Stimulated activated CD8-positive, alpha-beta memory T cell treated with anti-CD3 and anti-CD28 coated beads, Interleukin-4, amount 100 ng/mL, for 1 hour (primary cell): ENCODE measurements at places on chromosomes 12 and 14.

DNA sequence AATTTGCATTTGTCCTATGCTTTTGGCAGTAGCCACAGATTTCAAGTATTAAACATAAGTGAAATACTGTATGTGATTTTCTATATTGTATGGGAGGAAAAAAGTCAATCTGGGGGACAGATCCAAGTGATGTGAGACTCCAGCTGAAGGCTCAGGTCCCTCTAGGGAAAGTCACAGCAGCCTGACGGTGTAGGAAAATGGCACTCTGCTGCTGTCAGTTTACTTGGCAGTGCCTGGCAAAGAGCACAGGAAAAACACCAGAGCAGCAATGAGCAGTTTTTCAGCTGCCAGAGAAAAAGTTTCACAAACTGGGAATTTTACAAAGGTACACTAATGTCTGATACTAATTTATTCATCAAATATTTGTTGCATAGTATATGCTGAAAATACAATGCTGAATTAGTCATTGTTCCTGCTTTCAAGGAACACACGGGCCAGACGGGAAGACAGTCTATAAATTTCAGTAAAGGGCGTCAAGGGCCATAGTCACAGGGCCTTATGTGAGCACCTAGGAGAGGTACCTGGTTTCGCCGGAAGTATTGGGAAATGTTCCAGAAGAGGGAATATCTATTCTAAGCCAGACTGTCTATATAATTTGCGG lies 66.2 kb upstream of the SLC38A2 start:
- no peak for DNase-seq

- no peak for DNase-seq
These were observed 10.1 kb downstream of the RAP1B start for GRCh38 chr12:68620519-68621471.

DNA sequence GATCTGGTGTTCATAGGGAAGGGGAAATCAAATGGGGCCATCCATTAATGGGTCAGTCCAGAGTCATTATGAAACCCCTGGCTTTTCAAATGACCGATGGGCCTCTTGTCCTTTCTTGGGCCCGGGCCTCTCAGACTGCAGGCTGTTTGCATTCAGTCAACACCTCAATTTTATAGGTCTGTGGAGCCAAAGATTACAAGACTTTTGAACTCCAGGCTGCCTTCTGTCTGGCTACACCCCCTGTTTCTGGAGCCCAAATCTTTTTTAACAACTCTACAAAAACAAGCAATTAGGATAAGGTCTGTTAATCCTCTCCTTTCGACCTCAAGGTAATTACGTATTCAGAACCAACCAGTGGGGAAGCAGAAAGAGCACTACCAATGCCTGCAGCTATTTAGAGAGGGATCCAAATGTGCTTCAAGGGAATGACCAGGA lies 35.6 kb downstream of the DUSP6 start:
- DNase-seq: no peak

- no peak for DNase-seq
These were observed 6.3 kb downstream of the PPFIBP1 start for GRCh38 chr12:27530157-27530922.

DNA sequence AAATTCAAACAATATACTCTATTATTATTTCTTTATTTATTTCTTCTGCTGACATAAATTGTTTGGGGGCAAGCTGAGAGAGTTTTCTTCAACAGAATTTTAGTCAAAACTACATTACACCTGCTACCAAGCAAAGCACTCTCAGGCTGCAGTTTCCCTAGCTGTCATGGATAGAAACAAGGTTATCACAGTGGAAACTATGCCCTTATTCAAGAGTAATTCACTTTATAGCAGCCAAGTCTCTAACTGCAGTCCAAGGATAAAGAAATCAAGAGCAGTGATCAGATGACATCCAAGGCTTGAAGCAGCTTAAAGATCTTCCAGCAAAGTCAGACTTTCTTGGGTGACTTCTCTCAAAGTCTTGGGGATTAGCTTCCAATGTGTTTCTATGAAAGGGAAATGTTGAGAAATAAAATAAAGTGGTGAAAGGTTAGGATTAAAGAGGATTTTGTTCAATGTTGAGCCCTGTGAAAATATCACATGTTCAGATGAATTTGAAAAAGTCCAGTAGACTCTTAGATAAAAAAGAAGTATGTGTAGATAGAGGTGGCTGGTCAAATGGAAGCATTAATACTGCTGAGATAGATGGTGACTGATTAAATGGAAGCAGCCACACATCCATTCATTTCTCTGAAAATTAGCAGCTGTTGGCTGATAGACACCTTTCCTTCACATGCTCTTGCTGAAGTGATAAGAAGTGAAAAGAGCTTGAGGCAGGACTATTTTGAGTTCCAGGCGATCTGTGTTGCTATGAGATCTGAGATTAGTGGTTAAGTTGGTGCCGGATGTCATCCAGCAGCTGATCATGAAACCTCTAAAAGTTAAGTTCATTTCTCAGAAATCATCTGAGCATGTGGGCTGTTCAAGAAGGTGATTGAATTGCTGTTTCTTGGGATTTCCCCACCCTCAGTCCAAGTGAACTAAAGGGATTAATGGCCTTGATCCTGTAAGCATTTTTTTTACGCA lies 257.8 kb upstream of the BTG1 start:
- peak; percentile 21 for DNase-seq

DNA sequence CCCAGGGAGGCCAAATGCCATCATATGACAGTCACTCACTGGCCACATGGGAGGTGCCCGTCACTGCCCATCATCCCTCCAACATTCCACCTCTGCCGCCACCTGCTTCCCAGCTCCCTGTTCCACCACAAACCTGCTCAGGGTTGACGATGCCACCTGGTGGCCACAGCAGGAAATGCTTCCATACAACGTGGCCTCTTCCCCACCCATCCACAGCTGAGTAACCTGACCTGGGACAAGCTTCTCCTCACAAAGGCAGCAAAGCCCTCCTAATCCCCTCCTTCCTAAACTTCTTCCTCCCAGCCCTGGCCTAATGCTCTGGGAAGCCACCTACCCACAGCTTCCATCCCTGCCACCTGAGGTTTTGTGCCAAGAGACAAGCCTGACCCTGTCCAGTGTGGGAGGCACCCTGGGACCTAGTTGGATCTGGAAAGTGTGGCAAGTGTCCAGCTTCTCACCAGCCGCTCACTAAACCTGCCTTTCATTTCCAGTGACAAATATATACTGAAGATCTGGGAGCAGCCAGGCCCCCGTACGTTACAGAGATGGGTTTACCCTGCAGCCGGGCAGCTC lies 4.3 kb downstream of the DEGS2 start:
- DNase-seq: no peak

GRCh38 chr14:98912655-98913054 lies 359.3 kb downstream of the BCL11B start:
- no peak for DNase-seq

GRCh38 chr14:38291681-38292467 lies 36.0 kb upstream of the CLEC14A start:
- DNase-seq: no peak

DNA sequence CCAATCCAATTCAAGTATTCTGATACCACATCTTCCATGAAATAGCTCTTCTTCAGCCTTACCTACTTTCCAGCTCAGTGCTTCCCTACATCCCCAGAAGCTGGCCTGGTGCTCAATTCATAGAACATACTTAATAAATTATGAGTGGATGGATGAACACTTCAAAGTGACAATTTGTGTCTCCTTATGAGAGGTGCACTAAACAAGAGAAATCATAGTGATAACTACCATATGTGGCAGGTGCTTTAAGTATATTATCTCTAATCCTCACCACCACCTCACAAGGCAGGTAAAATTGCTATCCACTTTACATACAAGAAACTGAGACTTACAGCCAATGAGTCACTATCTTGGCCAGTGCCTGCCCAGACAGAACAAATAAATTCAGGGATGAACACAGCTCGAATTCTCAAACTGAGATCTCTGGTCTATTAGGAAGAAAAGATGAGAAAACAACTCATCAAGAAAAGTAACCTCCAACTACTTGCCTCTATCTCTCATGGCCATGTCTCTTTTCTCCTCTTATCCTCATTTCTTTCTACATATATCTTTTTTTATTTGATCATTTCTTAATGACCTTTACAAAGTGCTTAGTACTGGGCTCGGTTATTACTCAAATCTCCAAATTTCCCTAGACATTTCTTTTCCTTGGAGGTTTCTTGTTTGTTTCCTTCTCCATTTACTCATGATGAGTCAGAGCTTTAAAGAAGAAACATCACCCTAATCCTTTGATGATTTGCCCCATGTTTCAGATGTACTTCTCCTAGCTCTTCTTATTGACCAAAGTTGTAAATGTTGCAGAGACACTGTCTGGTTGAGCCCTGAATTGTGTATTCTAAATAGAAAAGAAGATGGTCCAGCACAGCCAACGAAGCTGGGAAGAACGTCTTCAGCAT lies 161.5 kb downstream of the RPS29 start:
- DNase-seq: no peak

DNA sequence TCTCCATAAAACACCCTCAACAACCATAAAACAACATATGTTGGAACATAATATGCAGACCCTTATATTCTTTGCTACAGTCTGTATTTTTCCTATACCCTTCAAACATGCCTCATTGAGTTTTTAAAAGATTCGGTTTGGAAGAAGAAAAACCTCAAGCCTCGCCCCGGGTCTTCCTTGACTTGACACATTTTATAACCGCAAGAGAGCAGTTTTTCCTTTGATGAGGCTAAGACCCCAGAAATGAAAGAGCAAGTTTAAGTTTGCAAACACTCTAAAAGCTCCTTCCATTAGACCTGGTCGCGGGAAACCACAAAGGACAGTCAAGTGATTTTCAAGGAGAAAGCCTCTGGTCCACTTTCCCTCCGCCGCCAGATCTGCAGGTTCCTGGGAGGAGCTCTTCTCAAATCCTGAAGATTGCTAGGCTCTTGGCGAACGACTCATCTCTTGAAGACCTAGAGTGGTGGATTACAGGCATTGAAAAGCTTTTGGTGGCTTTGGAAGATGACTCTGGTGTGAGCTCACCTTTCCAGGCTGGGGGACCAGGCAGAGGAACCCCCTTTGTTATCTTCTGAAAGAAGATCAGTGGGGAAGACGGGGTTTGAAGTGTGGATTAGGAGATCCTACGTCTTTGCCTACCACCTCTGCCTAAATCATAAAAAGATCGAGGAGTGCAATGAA lies at the start of gene ASCL4:
Gene ASCL4 (plus strand): TSS at position 356 of the 681 bp plus-strand sequence. CDS start 515 bp downstream, outside the sequence.
- DNase-seq: no peak

- no peak for DNase-seq
These were observed 20.5 kb downstream of the RAP1B start for GRCh38 chr12:68631227-68631626.

GRCh38 chr12:121582583-121583333 lies 1.9 kb upstream of the KDM2B start:
- no peak for DNase-seq

DNA sequence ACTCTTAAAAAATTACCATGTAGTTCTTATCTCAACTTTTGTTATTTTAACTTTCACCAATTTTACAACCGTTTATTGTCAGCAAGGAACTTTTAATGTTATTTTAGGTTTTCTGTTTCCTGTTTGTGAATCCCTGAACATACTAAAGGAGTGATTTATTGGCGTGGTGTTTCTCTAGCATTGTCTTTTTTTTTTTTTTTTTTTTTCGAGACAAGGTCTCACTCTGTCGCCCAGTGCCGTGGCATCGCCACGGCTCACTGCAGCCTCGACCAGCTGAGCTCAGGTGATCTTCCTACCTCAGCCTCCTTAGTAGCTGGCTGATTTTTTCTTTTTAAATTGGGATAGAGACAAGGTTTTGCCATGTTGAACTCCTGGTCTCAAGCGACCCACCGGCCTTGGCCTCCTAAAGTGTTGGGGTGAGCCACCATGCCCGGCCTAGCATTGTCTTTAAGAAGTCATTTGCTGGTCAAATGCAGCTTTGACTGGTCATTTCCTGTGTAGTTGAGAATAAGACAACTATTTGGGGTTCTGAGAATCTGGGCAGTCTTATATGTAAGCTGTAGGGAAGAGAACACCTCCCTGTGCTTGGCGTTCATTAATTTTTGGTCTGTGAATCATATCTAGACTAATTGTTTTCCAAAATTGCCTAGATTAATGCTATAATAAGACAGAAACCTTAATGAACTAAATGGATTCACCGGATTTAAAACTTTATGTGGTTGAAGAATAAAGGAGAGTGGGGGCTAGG lies 2.1 kb downstream of the WASHC4 start:
- DNase-seq: no peak

GRCh38 chr12:114392909-114393308 lies 13.0 kb downstream of the TBX5 start:
- DNase-seq: no peak

DNA sequence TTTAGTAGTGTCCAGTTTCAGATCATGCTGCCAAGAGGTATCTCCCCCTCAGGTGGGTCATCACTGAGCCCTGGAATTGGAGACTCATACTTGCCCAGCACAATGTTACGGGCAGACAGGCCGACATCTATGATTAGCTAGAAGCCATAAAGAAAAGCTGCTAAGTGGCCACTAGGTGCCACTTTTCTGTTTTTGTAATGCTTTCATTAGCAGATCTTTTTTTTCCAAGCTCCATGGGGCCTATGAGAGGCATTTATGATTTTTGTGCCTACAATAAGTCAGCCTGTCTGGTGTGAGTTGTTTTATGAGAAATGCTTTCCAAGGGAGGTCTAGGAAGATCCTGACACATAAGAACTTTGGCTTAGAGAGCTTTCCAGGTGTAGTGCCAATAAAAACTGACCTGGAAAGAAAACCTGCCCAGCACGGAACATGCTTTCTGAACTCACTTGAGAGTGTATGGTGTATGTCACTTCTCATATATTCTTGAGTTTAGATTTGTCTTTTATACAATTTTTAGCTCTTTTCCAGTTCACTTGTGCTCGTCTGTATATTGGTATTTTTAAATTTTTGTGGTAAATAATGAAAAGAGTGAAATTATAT lies 21.8 kb upstream of the SMCO2 start:
- DNase-seq: no peak

DNA sequence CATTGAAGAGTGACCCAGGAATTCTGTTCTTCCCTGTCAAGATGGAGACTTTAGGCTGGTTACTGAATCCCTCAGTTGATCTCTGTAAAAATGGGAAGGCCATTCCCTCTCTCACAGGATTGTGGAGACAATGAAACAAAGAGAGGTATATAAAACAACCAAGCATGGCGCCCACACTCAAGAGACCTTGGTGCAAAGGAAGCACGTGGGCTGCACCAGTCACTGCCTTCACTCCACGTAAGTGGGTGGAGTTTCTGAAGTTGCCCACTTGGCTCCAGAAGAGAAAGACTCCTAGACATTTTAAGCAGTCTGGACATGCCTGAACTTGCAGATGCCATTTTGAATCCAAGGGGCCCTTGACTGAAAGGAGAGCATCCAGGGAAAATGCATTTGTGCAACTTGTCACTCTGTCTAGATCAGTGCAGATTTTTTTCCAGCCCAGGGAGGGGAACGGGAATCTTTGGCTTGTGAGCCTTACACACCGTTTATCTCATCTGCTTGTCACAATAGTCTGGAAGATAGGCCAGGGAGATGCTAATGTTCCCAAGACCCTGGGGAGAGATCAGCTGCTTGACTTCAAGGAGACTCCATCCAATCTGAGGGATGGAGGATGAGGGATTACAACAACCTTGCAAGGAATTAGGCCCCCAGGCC lies 96.9 kb upstream of the TBX3 start:
- DNase-seq: no peak

- no peak for DNase-seq
These were observed 44.5 kb downstream of the WDR89 start for GRCh38 chr14:63596998-63597658.
